ENCODE measurements at places on chromosomes 7 and 10.
A peak's percentile ranks its signal among the peaks of the same experiment; 100 is the strongest.

GRCh38 chr7:32502728-32503127 lies 7.4 kb downstream of the AVL9 start:
- no peak for DNase-seq

DNA sequence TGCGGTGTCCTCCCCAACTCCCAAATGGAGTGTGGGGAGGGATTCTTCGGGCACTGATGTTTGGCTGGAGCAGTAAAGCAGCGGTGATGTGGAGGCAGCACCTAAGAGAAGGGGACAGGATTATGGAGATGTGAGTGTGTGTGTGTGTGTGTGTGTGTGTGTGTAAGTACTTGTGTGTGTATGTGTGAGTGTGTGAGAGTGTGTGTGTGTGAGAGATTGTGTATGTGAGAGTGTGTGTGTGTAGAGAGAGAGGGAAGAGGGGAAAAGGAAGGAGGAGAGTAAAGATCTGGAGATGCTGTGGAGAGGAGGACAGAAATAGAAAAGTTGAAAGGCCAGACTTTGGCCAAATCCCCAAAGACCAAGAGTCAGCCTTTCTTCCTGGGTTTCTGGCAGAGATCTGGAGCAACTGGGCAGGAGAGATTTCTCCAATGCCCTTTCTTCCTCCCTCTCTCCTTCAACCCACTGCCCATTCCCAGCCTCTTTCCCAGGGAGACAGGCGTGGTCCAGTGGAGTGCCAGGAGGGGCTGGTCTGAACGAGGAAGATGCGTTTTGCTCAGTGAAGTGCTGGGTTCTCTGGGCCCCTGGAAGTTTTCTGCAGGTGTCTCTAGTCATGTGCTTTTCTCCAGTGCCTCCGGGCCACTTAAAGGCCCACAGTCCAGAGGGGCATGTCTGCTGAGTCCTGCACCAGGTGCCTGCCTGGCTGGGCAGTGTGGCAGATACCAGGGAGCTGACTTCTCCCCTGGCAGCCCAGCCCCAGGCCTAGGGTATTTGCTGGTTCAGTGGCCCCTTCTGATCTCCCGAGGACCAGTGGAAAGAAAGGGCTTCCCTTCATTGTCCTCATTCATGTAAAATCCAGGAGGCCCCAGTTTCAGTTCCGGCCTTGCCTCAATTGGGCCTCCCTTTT lies 60.5 kb downstream of the HK1 start:
- no peak for DNase-seq

- DNase-seq, result peak; percentile 60
Observed at GRCh38 chr10:30591249-30591670, 38.3 kb downstream of the LYZL2 start.

DNA sequence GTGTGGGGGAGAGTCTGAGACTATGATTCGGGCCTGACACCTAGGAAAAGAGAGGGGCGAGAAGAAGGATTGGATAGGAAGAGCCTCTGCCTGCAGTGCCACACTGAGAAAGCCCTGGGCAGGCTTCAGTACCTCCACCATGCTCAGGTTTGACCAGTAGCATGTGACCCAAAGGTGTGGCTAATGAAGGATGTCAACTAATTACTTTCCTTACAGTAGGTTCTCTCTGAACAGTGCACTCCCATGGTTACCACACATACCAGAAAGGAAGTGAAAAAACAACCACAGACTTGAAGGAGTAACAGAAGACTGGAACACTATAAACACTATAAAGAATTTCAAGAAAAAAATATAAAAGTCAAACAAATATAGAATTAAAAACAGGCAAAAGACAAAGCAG lies 46.2 kb downstream of the SEM1 start:
- no peak for DNase-seq

GRCh38 chr10:89235073-89235798 lies 16.3 kb downstream of the LIPA start:
- peak; percentile 25 for DNase-seq

DNA sequence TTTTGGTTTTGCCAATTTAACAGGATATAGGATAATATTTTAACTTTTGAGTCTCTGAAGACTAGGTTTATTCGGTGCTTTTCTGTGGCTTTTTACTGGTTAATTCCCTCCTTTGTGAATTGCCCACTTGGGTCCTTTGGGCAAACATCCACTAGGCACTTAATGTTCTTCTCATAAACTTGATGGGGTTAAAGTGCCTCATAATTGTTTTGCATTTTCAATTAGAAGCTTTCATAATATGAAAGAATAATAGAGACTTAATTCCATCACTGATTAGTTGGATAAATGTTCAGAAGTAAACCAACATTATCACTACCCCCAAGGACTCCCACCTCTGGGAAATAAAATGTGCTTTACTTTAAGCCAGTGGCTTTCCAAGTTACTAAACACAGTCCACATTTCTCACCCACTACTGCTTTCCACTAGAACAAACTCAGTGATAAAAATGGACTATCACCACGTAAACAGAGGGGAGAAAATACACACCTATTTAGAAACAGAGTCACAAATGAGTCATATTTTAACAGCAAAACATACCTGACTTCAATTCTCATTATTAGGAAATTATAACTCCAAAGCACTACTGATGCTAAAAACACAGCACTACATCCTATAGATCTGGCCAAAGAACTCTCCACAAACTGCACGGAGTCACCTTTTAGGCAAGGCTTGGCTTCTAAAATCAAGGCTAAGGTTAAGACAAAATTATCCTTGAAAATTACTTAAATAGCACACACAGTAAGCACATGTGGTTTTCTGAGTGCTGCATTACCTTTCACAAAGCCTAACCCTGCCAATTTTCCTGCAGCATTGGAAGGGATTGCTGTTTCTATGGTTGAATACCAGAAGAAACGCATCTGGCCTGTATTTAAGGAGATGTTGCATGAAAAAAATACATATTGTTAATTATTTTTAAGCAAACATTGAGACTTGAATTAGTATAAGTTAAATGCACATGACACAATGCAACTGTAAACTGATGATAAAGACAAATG lies 41.2 kb downstream of the PARD3 start:
- no peak for DNase-seq

DNA sequence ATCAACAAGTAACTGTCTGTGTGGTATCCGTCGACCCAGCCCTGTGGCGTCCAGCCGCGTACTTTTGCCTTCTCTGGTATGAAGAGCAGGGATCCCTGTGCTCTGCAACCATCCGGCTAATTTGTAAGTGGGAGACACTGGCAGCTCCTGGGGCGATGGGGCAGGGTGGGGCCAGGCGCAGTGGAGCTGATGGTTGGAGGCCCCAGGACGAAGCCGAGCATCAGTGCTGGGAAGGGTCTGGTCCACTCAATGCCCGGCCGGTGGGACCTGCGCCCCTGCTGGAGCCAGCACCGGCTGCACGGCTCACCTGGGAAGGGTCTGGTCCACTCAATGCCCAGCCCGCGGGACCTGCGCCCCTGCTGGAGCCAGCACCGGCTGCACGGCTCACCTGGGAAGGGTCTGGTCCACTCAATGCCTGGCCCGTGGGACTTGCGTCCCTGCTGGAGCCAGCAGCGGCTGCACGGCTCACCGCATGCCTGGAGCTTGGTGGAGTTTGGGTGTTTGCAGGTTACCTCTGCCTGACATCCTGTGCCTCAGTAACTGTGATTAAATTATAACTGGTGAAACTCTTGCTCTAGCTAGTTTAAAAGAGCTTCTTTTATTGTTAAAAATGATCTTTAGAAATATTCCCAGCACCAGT lies 96.1 kb downstream of the NKX6-2 start:
- DNase-seq, result no peak

GRCh38 chr7:101896316-101896715 lies 78.9 kb downstream of the CUX1 start:
- no peak for DNase-seq

DNA sequence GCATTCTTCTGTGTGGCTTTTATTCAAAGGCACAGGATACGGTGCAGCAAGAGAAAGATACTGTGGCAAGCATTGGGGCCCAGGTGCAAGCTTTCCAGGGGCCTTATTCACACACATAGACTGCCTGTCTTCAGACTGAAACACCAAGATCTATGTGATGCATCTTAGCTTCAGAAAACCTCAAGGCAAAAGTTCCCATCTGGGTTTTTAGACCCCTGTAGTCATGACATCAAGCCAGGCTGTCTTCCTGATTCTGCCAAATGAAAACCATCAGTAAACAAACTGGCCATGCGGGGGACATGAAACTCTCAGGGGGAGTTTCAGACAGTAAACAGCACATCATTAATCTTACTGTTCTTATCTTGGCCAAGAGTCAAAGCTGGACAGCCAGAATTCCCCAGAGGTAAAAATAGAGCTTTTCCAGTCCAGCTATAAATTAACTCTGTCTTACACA lies 9.8 kb downstream of the AGBL3 start:
- DNase-seq, result peak; percentile 16

DNA sequence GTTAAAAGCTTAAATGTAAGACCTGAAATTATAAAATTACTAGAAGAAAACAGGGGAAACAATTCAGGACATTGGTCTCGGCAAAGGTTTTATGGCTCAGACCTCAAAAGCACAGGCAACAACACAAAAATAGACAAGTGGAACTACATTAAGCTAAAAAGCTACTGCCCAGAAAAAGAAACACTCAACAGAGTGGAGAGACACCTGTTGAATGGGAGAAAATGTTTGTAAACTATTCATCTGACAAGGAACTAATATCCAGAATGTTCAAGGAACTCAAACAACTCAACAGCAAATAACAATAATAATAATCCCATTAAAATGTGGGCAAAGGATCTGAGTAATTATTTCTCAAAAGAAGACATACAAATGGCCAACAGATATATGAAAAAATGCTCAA lies 170.4 kb downstream of the FRMD4A start:
- no peak for DNase-seq

DNA sequence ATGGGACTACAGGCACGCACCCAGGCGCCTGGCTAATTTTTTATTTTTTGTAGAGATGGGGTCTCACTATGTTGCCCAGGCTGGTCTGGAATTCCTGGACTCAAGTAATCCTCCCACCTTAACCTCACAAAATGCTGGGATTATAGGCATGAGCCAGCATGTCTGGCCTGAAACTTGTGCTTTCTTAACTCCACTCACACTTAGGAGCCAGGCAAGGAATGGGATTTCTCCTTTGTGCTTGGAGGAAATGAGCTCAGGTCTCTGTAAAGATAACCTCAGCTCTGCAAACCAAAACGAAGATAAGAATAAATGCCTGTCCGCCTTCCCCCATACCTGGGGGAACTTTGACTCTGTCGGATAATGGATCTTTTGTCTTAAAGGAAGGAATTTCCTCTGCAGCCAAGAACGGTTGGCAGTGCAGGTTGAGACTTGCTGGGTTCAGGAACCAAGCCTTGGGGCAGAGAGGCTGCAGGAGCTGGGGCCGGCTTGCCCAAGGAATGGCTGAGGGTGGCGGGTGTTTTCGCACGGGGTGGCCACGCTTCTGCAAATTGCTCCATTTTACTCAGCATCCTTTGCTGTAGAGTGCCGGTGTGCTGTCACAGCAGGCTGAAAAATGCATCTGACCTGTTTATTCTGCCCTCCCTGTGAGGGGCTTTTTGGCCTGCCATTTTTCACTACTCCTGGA lies 174.2 kb downstream of the KIAA1217 start:
- no peak for DNase-seq

- no peak for DNase-seq
Observed at GRCh38 chr7:34900891-34901513, 136.3 kb downstream of the DPY19L1 start.

- DNase-seq, result peak; percentile 97
Observed at GRCh38 chr7:19404912-19405329, 259.7 kb upstream of the FERD3L start.

- peak; percentile 59 for DNase-seq
Observed at GRCh38 chr10:77887631-77888355, 38.8 kb downstream of the DLG5 start.

GRCh38 chr7:150862356-150862755 lies 10.0 kb downstream of the AOC1 start:
- no peak for DNase-seq
